ENCODE measurements at places on chromosomes 2 and 18.

DNA sequence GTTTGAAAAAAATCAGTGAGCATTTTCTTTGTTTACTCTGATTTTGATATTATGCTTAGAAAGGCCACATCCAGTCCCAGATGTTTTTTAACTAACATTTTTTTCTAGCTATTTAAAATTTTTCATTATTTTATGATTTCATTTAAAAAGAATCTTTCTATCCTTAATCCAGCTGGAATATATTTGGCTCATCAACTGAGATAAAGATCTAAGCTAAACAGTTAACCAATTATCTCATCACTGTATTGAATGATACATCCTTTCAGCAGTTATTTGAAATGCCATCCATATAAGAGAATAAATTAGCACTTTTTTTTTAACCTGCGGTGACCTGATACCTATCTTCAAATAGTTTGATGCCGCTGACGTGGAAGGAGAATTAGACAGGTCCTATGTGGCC, 245.5 kb upstream of the COPS8 start:
- DNase-seq = no peak

DNA sequence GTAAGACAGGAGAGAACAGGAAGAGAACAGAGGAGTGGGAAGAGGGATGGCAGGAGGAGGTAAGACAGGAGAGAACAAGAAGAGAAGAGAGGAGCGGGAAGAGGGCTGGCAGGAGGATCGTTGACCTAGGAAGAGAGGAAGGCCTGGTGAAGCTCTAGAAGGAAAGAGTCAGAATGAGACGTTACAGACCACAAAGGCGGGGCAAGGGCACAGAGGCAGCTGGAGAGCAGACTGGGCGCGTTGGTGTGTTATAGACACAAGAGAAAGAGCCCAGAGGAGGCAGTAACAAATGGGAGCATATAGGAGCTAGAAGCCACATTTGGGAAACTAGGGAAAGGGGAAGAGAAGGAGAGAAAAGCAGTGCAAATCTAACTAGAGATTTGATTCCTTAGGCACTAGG, 26.6 kb downstream of the PTRHD1 start:
- no peak for DNase-seq

- DNase-seq = no peak
Observed at GRCh38 chr18:23593720-23594119, 7.4 kb upstream of the NPC1 start.

- DNase-seq = no peak
Observed at GRCh38 chr2:555164-555922, 121.9 kb downstream of the TMEM18 start.

DNA sequence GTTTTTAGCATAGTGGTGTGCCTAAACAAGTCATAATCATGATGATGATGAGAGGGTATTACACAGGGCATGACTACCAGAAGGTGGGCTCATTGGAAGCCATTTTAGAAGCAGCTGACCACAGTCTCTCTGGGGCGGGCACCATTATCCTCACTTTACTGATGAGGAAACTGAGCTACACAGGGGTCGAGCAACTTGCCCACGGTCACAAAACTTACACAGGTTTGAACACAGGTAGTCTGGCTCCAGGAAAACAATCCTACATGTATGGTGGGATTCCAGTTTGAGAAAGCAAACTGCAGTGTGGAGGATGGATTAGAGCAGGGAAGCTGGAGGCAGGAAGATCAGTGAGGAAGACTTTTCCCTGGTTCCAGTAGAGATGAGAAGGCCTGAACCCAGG, 6.2 kb downstream of the RHOB start:
- peak; percentile 23 for DNase-seq

DNA sequence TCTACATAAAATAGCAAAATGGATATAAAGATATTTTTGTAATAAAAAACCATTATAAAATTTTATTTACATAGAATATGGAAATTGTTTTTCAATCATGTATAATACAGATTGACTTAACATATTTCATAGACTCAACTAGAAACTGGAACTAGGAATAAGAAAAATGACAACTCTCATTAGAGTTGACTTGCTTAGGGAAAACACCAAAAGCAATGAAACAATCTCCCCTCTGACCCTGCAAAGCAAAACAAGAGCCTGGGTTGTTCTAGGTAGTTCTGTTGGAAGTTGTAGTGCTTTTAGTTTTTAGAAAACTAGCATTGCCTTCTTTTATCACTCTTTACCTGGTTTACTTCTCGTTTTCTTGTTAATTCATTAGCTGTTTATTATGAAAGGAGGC, 32.2 kb upstream of the MTIF2 start:
- no peak for DNase-seq

DNA sequence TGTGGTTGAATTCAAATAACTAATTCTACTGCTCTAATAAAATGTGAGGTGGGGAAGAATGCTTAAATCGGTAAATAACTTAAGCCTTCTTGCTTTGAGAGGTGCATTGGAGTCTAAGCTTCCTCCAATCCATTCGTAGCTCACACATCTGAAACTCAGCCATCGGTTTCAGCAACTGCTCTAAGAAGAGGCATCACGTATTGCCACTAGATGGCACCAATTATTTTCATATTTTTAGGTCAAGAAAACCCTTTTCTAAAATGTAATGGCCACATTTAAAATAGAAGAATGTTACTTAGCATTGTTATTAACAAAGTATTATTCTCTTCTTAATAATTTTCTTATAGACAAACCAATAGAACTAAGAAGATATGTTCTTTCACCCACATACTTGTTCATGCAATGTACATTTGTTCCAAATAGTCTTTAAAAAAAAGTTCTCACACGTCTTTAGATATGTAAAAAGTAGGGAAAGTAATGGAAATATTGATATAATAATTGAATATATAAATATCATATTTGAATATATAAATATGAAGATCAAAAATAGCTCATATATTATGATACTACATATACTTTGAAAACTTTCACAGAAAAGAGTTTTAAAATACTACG, 229.8 kb downstream of the CCDC178 start:
- DNase-seq = no peak

DNA sequence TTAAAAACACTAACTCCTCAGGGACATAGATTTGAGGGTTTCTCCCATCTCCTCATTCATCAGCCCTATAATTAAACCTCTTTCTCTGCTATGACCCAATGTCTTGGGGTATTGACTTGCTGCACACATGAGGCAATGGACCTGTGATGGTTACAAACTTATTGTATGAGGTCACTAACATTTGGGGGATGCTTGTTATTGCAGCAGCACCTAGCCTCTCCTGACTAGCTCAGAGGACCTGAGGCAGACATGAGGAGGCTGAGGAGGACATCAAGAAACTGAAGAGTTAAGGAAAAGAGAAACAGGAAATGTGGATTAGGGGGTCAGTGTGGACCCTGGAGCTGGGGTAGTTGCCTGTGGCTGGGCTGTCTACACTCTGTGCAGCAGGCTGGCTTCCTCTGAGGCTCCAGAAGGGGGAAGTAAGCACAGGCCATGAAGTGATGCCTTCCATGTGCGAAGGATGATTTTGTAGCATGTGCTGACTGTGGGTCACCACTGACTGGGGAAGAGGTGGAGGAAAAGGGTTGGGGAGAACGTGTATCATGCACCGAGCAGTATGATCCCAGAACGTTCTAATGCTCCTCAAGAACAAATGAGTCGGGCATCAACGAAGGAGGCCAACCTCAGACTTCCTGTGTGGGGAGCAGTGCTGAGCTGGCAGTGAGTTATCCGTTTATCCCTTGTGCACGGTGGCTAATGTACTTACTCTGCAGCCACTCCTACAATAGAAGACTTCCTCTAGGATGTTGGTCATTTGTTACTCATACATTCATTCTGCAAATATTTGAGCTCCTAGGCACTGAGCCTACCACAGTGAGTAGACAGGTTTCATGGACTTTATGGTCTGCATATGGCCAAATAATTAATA, 42.1 kb upstream of the RFX8 start:
- no peak for DNase-seq

GRCh38 chr2:199092419-199092818, 365.3 kb downstream of the SATB2 start:
- DNase-seq = no peak

DNA sequence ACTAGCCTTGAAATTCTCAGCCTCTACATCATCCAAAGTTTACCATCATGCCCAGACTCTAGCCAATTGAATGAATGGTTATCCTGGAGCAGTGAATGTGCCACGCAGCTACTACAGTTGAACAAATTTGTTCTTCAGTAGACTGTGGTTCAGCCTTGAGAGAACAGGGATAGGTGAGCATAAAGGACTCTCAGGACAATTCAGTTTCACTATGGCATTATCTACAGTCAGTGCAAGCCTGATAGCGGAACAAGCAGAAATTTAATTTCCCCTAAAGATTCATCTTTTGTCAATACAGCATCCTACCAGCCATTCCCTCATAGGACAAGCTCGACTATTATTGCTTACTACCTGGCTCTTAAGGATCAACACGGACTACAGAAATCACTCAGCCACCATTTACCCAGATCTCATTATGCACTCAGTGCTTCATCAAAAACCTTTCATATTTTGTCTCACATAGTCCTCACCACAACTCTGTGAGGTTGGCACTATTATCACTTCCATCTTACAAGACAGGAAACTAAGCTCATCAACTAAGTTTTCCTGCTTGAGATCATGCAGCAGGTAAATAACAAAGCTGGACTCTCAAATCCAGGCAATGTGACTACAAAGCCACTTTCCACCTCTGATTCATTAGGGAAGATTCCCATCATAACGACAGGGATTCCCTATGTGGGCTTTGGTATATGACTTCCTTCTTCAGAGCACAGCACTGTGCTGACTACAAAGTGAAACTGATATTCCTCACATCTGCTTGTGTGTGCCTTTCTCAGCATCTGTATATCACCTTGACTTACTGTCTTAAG, 181.5 kb upstream of the ACVR2A start:
- DNase-seq = no peak

- no peak for DNase-seq
Observed at GRCh38 chr18:55780586-55781071, 192.6 kb upstream of the TCF4 start.

DNA sequence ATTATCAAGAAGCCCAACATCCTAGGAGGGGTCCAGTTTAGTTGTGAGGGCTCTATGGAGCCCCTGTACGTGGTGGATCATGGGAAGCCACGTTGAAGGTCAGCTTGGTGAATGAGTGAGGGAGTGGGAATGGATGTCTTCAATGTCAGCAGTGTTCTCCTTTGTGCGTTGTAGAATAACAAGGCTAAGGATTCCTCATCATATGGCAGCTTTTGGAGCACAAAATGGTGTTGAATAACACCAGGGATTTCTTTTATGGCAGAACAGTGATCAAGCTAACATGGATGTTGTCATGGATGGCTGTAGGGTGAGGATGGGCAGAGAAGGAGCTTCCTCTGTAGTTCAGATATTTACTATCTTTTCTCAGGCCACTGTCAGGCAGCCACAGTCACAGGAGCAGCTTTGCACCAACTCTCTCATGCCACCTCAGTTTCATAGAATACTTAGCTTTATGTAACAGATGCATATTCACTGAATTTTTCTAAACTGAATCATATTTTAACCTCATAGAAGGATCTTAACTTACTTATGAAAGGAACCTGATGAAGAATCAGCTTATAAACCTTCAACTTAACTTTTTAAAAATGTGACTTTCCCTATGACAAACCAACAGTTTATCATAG, 284.5 kb upstream of the EPAS1 start:
- no peak for DNase-seq

- DNase-seq = no peak
Observed at GRCh38 chr18:33603454-33603853, 25.4 kb downstream of the ASXL3 start.

DNA sequence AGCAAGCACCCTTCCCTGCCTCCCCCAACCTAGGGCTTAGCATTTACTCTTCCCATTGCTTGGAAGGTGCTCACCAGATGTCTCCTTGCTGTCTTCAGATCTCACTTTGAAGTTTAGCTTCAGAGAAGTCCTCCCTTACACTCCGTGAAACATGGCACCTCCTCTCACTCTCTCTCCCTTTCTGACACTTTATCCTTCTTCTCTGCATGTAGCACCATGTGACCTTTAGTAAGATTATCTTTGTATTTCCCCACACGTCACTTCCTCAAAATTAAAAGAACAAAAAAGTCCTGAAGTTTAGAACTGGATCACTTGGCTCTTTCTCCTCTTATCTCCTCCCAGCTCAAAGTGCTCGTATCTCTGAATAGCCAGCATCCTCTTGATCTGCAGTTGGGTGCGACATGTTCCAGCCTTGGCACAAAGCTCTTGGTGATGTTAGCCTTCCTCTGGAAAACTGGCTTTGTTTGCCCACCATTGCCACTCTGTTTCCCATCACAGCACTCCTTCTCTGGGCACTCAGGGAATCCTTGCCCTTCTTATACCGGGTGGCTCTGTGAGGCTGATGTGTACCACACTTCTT, 40.6 kb upstream of the EPAS1 start:
- no peak for DNase-seq

- DNase-seq = no peak
Observed at GRCh38 chr2:105099153-105099552, 61.3 kb downstream of the MRPS9 start.

GRCh38 chr2:131753640-131754561, 226.2 kb downstream of the CCDC74A start:
- no peak for DNase-seq

DNA sequence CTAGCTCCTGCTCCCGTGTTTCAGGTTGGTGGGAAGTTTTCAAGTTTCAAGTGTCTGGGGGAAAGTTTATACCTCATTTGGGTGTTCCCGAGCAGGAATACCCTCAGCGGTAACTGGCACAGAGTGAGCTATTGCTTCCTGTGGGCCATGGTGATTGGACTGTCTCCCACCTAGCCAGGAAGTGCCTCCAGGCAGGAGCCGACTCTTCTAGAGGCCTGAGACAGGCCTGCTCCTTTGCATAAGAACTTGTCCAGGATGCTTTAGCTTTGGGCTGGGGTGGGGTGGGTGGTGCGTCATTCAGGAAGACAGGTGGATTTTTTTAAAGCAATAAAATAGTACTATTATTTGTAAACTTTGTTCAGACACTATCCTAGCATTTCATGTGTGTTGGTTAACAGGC, 23.5 kb upstream of the DNMT3A start:
- no peak for DNase-seq

DNA sequence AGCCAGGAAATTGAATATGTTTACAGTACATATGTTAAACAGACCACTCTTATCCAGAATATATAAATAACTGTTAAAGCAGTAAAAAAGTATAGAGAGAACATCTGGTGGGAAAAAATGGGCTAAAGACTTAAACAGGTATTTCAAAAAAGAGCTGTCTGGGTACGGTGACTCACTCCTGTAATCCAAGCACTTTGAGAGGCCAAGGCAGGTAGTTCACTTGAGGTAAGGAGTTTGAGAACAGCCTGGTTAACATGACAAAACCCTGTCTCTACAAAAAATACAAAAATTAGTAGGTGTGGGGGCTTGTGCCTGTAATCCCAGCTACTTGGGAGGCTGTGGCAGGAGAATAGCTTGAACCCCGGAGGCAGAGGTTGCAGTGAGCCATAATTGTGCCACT, 171.4 kb upstream of the FSIP2 start:
- no peak for DNase-seq

DNA sequence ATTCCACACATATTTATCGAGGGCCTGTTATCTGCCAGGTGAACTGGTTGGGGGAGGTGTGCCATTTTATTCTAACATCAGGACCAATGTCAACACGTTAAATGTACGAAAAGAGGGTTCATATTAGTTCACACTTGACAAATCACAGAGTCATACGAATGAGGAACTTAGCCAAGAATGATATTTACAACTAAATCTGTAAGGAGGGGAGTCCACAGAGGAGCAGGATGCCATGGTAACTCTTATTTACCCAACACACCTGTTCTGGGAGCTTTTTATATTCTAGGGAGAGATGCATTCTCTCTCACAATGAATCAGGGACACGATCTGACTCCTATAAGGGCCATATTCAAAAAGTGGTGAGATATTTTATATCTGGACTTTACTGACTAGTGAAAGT, 144.1 kb downstream of the CDC42EP3 start:
- DNase-seq = no peak

- DNase-seq = no peak
Observed at GRCh38 chr2:222613715-222614331, 42.1 kb downstream of the FARSB start.

Measured in left lobe of liver (tissue), 2 donors.